GM23248 (cell line): ENCODE measurements at places on chromosomes 6 and 20.

DNA sequence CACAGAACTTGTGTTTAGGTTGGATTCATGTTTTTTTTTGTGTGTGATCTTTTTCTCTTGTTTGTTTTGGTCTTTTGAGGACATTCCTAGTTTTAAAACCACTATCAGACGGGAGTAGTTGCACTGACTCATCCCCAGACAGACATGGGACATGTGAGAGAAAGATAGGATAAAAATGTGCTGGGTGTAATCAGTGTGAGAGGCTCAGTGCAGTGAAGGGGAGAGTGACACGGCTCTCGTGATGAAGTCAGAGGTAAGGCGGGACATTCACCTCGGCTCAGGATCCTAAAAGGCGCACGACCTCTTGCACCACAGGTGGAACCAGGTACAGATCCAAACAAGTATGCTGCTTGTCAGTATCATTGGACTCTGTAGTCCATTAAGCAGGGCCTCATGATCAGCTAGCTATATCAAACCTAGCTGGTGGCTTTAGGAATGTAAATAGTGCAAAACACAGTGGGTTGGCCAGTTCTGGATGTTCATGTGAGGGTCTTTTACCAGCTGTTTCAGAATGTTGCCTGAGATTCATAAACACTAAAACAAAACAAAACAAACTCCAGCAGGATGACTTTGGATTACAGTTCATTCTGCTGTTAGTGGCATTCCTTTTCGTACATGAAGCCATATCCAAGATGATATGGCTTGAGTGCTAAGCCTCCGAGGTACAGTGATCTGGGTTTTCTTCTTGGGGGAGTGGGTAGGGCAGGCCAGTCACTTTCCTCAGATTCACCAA lies 18.0 kb downstream of the FOXO3 start:
- peak; percentile 64 for DNase-seq

GRCh38 chr6:109800771-109801170 lies 109.7 kb downstream of the FIG4 start:
- DNase-seq: no peak

DNA sequence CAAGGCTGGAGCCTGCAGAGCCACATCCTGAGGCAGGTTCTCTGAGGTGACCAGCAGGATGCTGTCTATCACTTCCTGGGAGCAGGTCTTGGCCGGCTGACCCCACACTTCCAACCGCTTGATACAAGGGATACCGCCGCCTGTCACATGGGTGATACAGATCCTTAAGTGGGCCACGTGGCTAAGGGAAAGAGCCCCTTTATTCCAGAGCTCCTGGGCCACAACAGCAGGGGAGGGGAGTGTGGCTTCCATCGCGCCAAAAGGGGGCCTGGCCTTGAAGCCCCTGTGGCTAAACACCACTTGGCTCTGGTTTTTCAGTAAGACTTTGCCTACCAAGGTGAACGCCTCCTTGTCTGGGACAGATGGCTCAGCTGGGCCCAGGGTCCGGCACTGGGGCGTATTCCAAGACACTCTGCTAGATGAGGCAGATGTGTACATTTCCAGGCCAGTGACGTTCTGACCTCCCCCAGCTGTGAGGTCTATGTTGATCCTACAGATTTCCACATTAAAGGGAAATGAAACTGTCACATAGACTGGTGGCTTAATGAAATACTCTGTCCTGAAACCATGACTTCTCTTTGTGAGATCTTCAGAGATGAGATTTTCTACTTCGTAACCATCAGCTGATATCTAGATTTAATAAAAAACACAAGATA lies 37.6 kb upstream of the AVP start:
- DNase-seq: no peak

- DNase-seq: no peak
These were observed 3.6 kb upstream of the HSP90AB1 start for GRCh38 chr6:44243345-44243744.

DNA sequence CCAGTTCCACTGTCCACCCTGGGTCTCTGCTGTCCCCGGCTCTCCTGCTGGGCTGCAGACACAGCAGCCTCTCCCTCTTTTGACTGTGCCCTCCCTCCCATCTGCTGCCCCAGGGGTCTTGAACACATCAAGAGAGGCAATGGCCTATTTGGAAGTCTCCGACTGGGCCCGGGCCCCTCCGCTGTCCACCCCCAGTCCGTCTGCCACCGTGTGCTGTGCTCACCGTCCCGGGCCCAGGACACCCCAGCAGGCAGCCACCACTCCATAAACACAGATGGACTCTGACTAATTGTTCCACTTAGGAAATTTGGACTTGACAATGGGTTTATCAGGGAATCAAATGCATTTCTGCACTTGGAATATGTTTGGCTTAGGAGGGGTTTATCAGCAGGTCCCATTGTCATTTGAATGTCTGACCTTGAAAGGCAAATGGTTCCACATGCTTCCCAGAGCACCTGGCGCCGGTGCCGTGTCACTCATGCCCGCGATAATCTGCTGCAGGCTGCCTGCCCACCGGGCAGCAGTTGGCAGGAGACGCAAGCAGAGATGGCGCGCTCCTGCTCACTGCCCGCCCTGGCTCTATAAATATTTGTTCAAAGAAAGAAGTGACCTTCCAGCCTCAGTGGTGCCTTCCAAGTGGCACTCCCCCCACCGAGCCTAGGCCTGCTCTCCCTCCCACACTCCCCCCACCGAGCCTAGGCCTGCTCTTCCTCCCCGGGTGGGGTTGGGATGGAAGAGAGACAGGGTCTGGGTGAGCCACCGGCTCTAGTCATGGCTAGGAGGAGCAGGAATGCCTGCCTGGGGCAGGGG lies 18.8 kb upstream of the FRMD1 start:
- no peak for DNase-seq

GRCh38 chr6:124887872-124888580 lies 74.2 kb upstream of the RNF217 start:
- DNase-seq: peak; percentile 2

GRCh38 chr6:53986721-53987521 lies 124.3 kb upstream of the MLIP start:
- DNase-seq: peak; percentile 53

GRCh38 chr20:44993343-44993742 lies 27.0 kb downstream of the STK4 start:
- peak; percentile 21 for DNase-seq

DNA sequence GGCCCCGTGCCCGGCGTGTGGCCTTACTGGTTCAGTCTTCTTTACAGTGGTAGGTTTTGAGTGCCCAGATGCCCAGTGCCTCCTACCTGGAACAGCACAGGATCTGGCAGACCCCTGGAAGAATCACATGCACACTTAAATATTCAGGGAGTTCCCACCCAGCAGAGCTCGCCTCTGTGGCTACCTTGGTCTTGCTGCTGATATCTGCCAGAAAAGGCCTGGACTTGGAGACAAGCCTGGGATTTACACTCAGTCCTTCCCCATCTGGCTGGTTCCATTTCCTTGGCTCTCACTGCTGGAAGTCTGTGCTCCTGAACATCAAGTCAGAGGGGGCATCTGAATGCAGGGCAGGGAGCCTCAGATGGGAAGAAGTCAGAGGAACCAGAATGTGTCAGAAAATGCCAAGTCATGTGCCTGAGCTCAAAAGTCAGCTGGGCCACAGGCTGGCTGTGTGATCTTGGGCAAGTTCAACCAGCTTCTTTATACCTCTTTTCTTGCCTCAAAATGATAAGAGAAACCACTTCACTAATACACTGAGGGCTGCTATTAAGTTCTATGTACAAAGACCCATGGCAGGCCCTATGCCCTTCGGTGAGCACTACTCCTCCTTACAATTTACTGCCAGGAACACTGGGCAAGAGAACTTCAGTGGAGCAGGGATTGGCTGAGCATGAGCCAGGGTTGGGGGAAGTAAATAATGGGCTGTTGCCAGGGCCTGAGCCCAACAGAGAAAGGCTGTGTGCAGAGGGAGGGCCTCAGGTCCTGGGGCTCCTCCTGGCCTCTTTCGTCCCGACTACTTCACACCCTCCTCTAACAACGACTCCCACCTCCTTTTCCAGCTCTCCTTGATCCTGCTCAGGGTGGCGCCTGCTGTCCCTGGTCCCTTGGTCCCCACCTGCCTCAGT lies 158.1 kb upstream of the PROKR2 start:
- DNase-seq: no peak

DNA sequence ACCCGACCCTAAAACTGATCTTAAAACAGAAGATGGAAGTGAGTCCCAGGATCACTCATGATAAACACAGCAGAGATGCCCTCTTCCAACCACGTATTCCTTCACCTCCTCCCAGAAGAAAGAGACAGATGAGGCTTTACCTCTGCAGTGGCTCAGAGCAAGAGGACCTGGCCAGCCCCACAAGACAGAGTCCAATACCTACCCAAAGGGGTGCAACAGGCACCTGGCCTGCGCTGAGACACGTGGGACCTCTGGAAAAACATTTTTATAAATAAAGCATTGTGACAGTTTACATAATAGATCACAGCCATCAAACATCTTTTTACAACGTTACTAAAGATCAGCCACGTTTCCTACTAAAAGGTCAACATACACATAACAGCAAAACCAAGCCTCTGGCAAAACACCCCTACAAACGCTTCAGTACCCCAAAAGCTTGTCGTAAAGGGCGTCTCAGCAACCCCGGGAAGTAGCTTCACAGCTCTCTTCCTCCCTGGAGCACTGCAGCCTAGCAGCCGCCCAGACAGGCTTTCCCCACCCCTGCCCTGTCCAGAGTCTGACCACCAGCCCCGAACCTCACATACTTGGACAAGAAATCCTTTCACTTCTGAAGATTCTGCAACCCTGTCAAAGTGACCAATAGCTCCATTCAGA lies 2.9 kb downstream of the TAF4 start:
- DNase-seq: no peak

- DNase-seq: no peak
These were observed 27.0 kb upstream of the CCN6 start for GRCh38 chr6:112026933-112027332.

- DNase-seq: no peak
These were observed 408 bp downstream of the PTCHD4 start for GRCh38 chr6:48110436-48111142.

DNA sequence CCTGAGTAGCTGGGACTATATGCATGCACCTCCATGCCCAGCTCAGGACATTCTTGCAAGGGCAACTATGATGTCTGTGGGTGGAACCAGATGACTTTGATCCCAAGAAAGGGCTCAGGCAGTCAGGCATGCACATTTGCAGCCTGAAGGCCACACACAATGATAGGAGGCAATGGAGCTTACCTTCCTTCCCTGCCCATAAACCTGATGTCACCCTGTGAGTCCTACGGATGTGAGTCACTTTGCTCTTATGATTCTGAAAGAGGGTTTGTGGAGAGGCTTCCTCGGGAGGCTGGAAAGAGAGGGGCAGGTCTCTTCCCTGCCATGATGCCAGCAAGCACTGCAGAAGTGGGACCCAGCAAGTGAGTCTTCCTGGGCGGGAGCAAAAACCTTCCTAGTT lies 202.4 kb downstream of the LY86 start:
- DNase-seq: peak; percentile 29

GRCh38 chr6:112409311-112409710 lies 62.2 kb downstream of the RFPL4B start:
- peak; percentile 38 for DNase-seq

DNA sequence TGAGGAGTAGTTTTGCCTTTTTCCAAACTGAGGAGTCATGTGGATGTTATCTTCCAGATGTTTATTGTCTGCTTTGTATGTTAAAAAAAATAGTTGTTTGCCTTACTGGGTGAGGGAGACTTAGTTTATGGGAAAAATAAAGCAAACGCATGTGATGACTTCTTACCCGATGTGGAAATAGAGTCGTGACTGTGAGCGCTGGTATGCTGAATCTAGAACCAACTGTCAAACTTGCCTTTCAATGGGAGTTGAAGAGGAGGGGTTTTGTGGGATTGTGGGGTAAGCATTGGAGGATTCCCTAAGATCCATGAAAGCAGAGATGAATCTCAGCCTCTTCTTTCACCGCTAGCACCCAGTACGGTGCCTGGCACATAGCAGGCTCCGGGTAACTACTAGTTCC lies 5.3 kb downstream of the DCBLD1 start:
- no peak for DNase-seq

DNA sequence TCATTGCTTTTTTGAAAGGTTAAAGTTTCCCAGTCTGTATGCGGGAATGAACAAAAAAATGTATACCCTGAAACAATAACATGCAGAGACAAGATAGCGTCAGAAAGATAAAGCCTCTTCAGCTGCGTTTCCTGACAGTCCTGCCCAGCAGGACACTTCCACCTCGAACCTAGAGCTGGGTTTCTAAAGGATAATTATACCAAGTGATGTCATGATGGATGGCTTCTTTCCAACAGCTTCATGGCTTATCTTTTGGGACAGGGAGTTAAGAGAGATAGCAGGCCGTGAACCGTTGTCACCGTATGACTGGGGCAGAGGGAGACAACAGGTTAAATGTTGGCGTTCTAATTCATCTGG lies 267.6 kb upstream of the SGK1 start:
- DNase-seq: no peak

- no peak for DNase-seq
These were observed 106.8 kb upstream of the RPS6KA2 start for GRCh38 chr6:166733900-166734299.

DNA sequence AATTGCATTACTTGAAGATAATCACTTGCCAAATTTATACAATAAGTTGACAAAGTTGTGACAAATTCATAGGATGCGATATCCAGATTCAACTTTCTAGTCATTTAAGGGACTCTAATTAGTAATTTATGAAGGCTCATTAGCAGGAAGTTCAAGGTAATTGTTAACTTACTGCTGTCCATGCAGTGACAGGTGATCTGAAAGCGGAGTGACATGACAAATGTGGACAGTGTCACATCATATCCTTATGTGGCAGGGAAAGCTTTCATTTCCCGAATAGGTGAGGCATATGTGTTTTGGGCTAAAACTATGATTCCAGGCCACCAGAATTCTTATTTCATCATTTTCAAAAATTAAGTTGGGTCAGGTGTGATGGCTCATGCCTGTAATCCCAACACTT lies 115.9 kb upstream of the BMP2 start:
- no peak for DNase-seq

- no peak for DNase-seq
These were observed 10.3 kb downstream of the DUSP15 start for GRCh38 chr20:31859998-31860380.

GRCh38 chr20:37856932-37857660 lies 45.8 kb upstream of the VSTM2L start:
- DNase-seq: peak; percentile 93

DNA sequence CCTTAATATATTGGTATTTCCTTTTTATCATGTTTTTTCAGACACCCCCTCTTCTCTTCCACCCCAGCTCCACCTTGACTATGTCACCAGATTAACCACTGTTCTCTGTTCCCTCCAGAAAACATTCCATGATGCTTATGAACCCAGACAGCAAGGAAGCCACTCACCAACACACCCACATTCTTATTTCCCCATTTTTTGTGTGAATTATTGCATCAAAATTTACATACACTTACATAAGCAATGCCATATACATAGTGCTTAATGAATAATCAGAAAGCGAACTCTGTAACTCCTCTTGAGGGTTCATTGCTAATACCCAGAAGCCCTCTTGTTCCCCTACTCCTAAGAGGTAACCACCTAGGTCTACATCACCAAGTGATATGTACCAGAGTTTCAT lies 182.3 kb upstream of the CDYL start:
- DNase-seq: peak; percentile 62

GRCh38 chr6:85078058-85078457 lies 313.7 kb upstream of the TBX18 start:
- peak; percentile 96 for DNase-seq

- peak; percentile 27 for DNase-seq
These were observed 1.1 kb upstream of the OVOL2 start for GRCh38 chr20:18058661-18059467.
